ENCODE measurements at places on chromosomes 13 and 19. TPM values are rescaled to one million over a fixed set of nuclear protein-coding genes. Genes with fewer than 3 reads are reported as not detected.

The C19orf38 gene
- total RNA-seq, result not detected

- DNase-seq, result peak; percentile 25
- H3K4me1 ChIP-seq, result peaks cover 4% of the 10 kb centered on the region
- H3K27me3 ChIP-seq, result peaks cover 3% of the 10 kb centered on the region
- peak within 1 kb of the TSS; percentile 33 for H3K4me3 ChIP-seq
- H3K36me3 ChIP-seq, result no peaks in the 10 kb centered on the region
Observed at GRCh38 chr13:33016414-33017322, at the start of gene KL. TSS of gene KL (plus strand) at chr13:33016423. CDS start at chr13:33016441, 18 bp downstream.

DNA sequence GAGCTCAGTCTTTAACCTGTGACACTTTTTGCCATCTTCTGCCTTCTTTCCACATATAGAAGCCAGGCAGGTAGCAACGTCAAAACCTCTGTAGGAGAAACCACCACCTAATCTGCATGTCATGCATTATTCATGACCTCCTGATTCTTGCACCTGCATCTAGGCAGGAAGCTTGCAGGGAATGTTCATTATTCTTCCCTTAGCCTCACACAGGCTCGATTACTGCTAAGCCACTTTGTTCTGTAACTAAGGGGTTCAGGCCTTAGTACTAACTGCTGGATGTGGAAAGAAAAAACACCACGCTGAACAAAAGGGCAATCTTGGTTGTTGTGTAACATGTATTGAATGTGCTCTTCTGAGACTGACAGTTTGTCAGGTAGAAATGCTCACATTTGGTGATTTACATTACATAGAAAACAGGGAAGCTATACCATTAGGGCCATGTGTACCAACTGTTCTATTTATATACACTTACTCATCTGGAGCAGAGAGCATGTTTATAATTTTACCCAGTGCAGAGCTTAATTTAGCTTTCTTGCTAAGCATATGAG lies 366.9 kb downstream of the KLF12 start:
- H3K4me1 ChIP-seq, result peaks cover 7% of the 10 kb centered on the region
- no peak overlapping the region for H3K27ac ChIP-seq
- no peak for DNase-seq
- H3K36me3 ChIP-seq, result no peaks in the 10 kb centered on the region

The ASPDH gene
- not detected for total RNA-seq

DNA sequence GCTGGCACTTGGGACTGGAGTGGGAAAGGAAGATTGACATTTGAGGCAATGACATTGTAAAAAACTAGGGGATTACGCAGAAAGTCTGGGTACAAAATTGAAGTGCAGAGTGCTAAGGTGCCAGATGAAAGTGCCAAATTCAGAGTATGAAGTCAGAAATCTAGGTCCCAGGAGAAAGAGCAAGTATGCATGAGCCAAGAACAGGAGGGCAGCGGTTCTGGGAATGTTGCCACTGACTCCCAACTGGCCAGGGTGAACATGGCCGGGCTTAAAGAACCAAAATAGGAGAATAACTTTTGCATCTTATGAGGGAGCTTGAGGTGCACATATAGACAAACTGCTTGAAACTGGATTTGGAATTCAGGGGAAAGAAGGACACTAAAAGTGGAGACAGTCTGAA lies 495.8 kb upstream of the KLF12 start:
- DNase-seq, result peak; percentile 16
- H3K4me3 ChIP-seq, result no peak overlapping the region
- no peaks in the 10 kb centered on the region for H3K36me3 ChIP-seq
- no peaks in the 10 kb centered on the region for H3K4me1 ChIP-seq

- H3K27ac ChIP-seq, result no peak overlapping the region
- DNase-seq, result no peak
- H3K4me1 ChIP-seq, result no peaks in the 10 kb centered on the region
- no peak overlapping the region for H3K4me3 ChIP-seq
- no peaks in the 10 kb centered on the region for H3K36me3 ChIP-seq
Observed at GRCh38 chr13:42420304-42420703, 148.4 kb downstream of the AKAP11 start.

The LGALS4 gene
- not detected for total RNA-seq

- H3K36me3 ChIP-seq, result no peaks in the 10 kb centered on the region
- no peak overlapping the region for H3K27ac ChIP-seq
- H3K4me1 ChIP-seq, result no peaks in the 10 kb centered on the region
- no peaks in the 10 kb centered on the region for H3K27me3 ChIP-seq
- H3K4me3 ChIP-seq, result no peak overlapping the region
Observed at GRCh38 chr13:111166882-111167675, 52.0 kb downstream of the ARHGEF7 start.
